ENCODE measurements at places on chromosomes 11 and 22. TPM values are rescaled to one million over a fixed set of nuclear protein-coding genes. Genes with fewer than 3 reads are reported as not detected.
A peak's percentile ranks its signal among the peaks of the same experiment; 100 is the strongest.

The WNT7B gene
- not detected for total RNA-seq

The RPL3 gene
- 1,665 TPM for total RNA-seq

The MS4A12 gene
- total RNA-seq, result 666 TPM

The FJX1 gene
- 0.50 TPM for total RNA-seq

The ENTHD1 gene
- not detected for total RNA-seq

The TMEM126B gene
- total RNA-seq, result 32.1 TPM

The MS4A4E gene
- total RNA-seq, result 3.0 TPM

The NXPE2 gene
- 17.0 TPM for total RNA-seq

The ATF4 gene
- 277 TPM for total RNA-seq

DNA sequence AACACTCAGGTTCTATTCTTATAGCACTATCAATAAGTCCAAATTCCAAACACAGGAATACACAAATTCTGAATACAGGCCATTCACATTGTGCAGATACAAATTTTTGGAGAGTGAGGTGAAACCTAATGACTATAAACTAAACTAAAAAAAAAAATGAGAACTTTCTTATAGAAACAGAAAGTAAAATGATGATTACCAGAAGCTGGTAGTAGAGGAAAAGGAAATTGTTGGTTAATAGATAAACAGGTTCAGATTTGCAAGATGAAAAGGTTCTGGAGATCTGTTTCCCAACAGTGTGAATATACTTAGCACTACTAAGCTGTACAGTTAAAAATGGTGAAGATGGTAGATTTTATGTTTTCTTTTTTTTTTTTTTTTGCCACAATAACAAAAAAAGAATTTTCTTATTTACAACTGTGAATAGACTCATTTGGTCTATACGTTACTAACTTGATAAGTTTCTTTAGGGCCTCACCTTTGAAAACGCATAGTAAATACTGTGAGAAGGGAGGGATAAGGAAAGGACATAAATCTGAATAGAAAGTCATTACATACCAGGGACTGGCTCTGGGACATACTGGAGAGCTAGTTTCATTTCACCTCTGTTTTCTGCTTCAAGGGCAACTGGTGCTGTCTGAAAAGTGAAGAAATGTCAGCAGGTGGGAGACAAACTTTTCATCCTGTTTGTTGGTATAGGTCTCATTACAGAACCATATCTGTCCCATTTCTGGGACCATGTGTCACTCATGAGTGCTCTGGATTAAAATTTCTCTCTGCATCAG lies 14.2 kb upstream of the CCDC89 start:
- no peak for DNase-seq

- peak; percentile 56 for DNase-seq
Observed at GRCh38 chr11:12845163-12845562, 164.0 kb upstream of the RASSF10 start.

GRCh38 chr11:20597154-20597679 lies 2.2 kb upstream of the SLC6A5 start:
- DNase-seq, result no peak

DNA sequence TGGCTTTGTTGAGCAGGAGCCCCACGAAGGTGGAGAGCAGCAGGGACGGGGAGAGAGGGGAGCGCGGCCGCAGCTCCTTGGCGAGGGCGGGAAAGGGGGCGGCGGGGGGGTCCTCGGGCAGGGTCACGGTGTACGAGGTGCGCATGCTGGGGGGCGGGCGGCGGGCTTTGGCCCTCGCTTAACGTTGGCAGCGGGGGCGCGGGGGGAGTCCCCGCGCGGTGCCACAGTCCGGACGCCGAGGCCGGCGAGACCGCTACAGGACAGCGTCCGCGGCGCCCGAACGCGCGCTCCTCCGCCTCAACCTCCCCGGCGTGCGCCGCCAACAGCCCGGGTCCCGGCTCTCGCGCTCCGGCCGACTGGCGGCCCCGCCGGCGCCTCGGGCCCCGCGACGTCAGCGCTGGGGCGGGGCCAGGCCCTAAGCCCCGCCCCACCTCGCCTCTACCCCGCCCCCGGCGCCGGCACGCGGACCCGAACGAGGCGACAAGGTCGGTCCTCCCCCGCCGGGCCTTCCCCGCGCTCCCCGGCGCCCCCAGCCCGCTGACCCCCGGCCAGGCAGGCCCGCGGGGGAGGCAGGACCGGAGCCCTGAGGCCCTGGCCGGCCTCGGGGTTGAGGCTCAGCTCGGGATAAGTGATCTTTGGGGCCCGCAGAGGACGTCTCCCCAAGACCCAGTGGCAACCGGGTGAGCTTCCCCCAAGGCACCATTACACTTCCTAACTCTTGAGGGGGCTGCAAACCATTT lies 17.5 kb downstream of the USP2 start:
- no peak for DNase-seq

- no peak for DNase-seq
Observed at GRCh38 chr11:71245601-71246391, 6.6 kb downstream of the SHANK2 start.

GRCh38 chr11:795634-796564 lies 2.2 kb downstream of the SLC25A22 start:
- peak; percentile 76 for DNase-seq

DNA sequence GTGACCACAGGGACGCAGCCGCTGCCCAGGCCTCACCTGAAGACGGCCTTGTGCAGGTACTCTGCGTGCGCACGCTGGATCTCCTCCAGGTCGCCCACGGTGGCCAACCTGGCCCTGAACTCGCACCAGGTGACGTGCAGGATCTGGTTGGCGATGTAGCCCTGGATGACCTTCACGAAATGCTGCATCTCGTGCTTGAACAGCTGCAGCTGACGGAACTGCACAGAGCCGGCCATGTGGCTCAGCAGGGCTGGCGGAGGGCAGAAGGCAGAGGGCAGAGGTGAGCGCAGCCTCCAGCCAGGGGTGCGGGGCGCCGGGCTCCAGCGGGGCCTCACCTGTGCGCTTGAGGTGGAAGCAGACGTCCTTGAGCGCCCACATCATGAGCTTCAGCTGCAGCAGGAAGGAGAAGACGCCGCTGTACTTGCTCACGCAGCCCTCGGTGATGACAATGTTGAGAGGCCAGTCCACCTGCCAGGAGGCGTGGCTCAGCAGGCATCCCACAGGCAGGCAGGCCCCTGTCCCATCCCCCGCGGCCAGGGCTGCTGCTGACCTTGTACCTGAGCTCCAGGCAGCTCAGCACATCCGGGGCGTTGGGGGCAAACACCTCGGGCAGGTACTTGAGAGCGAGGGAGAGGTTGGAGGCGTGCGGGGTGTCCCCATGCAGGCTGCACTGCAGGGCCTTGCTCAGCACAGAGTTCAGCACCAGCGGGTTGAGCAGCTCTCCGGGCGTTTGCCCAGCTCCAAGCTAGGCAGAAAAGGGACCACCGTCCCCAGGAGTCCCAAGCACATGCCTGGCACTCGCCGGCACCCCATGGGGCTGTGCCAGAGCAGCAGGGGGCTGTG lies 17.6 kb downstream of the SELENOO start:
- DNase-seq, result no peak

DNA sequence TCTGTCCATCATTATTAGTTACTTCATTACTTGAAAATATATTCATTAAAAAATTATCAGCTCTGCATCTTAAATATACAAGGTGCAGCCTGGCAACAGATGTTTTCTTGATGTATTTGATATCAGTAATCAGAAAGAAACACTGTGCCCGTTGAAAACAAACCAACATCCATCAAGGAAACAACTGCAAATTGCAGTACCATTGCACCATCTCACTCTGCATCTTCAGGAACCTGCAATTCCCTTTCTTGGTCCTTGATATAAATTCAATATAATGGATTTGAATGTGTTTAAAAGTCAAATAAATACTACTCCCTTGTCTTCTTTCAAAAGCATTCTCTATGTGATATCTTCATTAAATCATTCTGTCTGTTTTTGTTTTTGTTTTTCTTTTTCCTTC lies 1131.2 kb downstream of the FAM181B start:
- no peak for DNase-seq

- DNase-seq, result no peak
Observed at GRCh38 chr11:122804796-122805195, 33.5 kb upstream of the CRTAM start.

DNA sequence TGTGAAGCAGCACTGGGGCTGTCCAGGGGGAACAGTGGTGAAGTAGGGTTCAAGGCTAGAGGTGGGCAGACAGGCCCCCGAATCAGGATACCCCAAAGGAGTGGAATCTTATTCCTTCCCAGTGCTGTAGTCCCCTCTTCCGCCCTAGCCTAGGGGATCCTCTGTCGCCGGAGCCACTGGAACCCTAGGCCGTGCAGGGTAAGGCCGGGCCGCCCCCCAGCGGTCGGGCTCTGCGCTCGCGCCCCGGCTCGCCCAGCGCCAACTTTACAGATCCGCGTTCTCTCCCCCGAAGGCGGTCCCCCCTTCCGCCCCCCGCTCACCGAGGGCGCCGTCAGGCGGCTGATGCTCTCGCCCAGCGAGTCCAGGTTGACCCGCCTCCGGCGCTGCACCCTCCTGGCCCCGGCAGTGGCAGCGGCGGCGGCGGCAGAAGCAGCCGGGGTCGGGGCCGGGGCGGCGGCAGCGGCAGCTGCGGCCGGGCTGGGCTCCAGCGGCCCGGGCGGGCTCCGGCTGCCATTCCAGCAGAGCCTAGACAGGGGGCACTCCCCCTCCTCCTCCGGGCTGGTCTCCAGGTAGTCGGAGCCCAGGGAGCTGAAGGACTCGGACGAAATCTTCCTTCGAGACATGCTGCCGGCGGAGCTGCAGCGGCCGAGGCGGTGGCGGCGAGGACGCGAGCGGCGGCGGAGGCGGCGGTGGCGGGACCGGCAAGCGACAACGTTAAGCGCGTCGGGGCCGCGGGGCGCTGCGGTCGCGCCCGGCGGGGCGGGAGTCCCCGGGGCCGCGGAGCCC lies 650 bp downstream of the GUCY1A2 start:
- DNase-seq, result peak; percentile 8

DNA sequence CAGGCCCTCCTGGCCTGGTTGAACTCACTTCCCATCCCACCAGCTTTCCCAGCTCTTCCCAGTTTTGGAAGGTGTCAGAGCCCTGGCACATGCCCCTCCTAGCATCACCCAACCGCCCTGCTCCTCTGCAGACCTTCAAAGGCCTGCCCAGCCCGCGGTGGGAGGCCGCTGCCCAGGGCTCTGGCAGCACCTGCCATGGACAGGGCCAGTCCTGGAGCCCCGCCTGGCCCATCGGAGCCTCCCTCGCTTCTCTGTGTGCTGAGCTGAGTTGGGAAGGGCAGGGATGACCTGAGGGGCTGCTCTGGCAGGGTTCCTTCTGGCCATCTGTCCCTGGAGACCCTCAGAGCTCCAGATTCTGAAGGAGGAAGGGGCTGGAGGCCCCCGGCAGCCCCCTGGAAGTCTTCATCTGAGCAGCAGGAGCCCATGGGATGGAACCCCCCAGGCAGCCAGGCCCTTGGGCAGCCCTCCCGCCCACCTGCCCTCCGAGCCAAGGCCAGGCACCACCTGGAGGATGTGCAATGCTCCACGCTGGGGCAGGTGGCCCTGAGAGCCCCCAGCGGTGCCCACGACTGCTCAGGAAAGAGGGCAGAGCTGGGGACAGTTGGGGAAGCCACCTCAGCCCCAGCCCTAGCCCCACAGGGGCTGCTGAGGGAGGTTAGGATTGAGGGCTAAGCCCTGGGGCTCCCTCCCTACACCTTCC lies 3.6 kb downstream of the LSP1 start:
- DNase-seq, result no peak

GRCh38 chr22:49752598-49753091 lies 75.0 kb downstream of the BRD1 start:
- no peak for DNase-seq

GRCh38 chr11:125505492-125506080 lies 9.5 kb upstream of the FEZ1 start:
- DNase-seq, result no peak

DNA sequence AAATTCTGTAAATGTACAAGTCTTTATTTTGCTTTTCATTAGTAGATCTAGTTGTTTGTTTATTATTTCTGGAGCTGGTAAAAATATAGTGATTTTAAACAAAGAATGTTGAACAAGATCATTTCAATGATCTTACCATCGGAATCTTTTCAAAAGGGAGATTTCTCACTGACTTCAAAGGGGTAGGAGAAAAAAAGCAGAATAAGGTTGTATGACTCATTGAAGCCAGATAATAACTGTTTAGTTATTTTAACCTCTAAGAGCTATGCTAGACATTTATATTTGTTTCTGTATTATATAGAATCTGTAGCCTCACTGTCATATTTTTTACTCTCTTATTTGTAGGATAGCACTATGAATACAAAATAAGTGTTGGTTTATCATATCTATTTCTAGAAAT lies 8.1 kb upstream of the PDE3B start:
- no peak for DNase-seq

DNA sequence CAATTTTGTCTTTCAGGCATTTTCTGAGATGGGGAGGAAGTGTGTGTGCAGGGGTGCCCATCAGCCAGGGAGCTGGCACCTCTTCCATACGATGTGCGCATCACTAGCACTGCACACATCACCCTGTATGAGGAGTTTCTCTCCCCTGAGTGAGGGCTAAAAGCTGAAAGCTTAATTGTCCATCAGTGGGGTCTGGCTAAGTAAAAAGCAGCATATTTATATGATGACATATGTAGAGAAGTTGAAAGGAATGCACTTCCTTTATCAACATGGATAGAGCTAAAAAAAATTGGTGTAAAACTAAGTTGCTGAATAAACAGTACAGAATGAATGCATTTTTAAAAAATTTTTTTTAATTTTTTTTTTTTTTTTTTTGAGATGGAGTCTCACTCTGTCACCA lies 4.0 kb downstream of the VSTM5 start:
- no peak for DNase-seq

- DNase-seq, result no peak
Observed at GRCh38 chr22:30491381-30491780, 14.1 kb downstream of the SEC14L4 start.

- DNase-seq, result no peak
Observed at GRCh38 chr11:114472661-114473060, 33.4 kb downstream of the REXO2 start.

GRCh38 chr11:134289789-134290188 lies 13.6 kb downstream of the GLB1L3 start:
- DNase-seq, result no peak

- DNase-seq, result no peak
Observed at GRCh38 chr22:32615874-32616564, 141.4 kb downstream of the FBXO7 start.

DNA sequence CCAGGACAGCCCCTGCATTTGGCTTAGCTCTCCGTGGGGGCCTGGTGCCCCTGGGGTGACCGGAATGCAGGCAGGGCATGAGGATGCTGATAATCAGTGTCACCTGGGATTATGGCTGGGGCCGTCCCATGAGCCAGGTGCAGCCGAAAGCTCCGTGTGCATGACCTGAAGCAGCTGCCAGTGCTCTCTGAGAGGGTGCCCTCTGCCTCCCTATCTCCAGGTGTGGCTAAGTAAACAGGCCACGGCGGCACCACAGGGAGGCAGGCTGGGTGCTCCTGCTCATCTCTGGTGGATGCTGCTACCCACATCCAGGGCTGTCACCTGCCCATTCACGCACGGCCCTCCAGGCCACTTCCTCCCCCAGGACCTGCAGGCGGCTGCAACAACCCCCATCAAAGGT lies 29.8 kb downstream of the DUSP8 start:
- peak; percentile 61 for DNase-seq

- no peak for DNase-seq
Observed at GRCh38 chr11:44954051-44954906, 3.6 kb upstream of the TP53I11 start.

Measured in left colon (tissue), 2 donors.